ENCODE measurements at places on chromosomes 2 and 18.

DNA sequence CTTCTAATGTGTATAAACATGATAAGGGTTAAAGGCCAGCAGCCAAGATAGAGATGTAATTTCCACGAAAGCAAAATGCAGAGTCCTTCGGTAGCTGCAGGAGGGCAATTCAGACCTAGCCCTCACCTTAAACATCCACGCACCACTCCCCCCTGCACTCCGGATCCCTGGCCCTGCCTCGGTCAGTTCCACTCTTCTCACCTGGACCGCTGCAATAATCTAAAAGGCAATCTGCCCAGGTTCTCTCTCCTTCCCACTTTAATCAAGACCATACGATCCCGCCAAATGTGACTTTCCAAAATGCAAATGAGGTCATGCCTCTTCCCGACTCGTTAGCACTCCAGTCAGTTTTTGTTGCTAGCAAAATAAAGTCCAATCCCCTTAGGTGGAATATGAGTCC, 485.2 kb downstream of the EIPR1 start:
- no peak for DNase-seq

- no peak for DNase-seq
These were observed 170.0 kb upstream of the GALNT5 start for GRCh38 chr2:157087373-157088002.

GRCh38 chr2:22628221-22628620, 756.8 kb upstream of the KLHL29 start:
- DNase-seq: no peak

DNA sequence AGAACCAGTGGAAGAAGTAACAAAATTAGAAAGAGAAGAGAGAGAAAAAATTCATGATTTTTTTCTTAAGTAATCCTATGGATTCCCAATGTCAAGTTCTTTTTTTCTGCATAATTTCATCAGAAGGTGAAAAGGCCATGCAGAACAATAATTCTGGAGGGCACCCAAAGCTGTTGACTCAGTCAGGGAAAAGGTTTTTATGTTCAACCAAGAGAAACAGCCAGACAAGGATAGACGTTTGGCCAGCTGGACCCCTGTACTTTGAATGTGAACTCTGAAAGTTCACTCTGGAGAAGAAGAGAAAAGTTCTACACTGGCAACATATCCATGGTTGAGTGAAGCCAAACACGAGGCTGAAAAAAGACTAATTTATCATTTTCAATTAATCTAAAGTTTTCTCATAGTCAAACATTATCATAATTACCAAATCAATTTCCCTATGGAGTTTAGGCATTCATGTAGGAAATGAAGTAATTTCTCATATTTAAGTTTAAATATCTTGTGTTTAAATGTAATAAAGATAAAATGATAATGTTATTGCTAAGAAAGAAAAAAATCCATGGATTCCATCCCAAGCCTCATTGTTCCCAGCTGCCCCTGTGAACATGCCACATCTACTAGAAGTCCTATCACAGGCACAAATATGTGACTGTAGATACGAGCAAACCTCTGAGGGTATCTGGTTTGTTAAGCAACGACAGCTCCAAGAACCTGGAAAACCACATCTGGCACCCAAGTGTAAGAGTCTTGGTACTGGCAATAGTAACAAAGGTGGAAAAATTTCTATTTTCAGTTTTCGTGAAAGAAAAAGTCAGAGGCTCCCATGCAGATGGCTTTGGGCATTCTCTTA, 742.7 kb upstream of the ACVR2A start:
- DNase-seq: no peak

GRCh38 chr2:237065071-237065377, 20.7 kb upstream of the COPS8 start:
- no peak for DNase-seq

- no peak for DNase-seq
These were observed 1.7 kb upstream of the CTDSP1 start for GRCh38 chr2:218397820-218398436.

GRCh38 chr2:97965116-97965515, 30.6 kb downstream of the TMEM131 start:
- no peak for DNase-seq

GRCh38 chr2:33265584-33266338, 210.7 kb upstream of the RASGRP3 start:
- DNase-seq: no peak

Measured in stimulated activated CD8-positive, alpha-beta memory T cell treated with anti-CD3 and anti-CD28 coated beads, Interleukin-4, amount 100 ng/mL, for 24 hours (primary cell).